ENCODE measurements at places on chromosomes 6 and 20. TPM values are rescaled to one million over a fixed set of nuclear protein-coding genes. Genes with fewer than 3 reads are reported as not detected.

- no peak for DNase-seq
Measured at GRCh38 chr6:91462241-91462640, 875.4 kb upstream of the MAP3K7 start.

DNA sequence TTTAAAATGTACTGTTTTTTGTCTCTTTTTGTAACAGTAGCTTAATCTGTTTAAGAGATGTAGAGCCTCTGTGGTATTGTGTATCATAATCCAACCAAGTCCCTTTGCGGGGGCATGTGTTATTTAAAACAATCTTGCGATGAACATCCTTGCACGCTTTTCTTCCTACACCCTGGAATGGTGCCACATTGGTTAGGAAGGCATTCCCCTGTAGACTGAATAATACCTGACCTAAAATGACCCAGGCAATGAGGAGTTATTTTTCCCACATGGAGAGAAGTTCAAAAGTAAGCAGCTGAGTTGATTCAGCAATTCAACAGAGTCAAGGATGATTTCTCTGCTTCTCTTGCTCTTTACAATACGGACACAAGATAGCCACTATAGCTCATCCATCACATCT is 142.0 kb upstream of the PMEPA1 start:
- DNase-seq, result no peak

OPRM1 gene
- not detected for total RNA-seq

GRCh38 chr20:33923740-33924139 is 70.0 kb upstream of the RALY start:
- no peak for DNase-seq

DNA sequence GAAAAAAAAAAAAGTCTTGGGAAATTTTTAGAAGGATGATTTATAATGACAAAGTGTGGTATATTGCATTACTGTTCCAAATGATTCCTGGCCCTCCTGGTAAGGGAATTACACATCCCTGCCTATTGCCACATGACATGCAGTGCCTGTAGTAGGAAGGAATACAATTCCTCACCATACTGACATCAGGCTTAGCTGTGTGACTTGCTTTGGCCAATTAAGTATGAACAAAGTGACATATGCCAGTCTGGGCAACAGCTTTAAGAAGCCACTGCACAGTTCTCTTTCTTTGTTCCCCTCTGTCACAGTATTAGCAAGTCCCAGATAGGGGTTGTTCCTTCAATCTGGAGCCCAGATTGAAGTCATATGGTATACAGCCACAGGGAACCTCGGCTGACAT is 100.5 kb downstream of the KIF13A start:
- no peak for DNase-seq

HLA-DOB gene
- total RNA-seq, result 0.46 TPM

- no peak for DNase-seq
Measured at GRCh38 chr6:122372647-122373046, 26.8 kb upstream of the HSF2 start.

DNA sequence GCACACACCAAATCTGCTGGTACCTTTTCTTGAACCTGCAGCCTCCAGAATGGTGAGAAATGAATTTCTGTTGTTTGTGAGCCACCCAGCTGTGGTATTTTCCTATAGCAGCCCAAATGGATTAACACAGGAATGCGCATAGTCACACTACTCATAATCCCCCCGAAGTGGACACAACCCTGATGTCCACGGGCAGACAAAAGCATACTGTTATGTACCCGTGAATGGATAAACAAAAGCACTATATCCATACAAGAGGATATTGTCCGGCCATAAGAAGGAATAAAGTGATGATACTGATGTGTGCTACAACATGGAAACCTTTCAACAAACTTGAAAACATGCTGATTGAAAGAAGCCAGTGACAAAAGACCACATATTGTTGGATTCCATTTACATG is 25.1 kb upstream of the RPP40 start:
- DNase-seq, result no peak

- DNase-seq, result no peak
Measured at GRCh38 chr6:108711826-108712225, 136.4 kb upstream of the ARMC2 start.

DNA sequence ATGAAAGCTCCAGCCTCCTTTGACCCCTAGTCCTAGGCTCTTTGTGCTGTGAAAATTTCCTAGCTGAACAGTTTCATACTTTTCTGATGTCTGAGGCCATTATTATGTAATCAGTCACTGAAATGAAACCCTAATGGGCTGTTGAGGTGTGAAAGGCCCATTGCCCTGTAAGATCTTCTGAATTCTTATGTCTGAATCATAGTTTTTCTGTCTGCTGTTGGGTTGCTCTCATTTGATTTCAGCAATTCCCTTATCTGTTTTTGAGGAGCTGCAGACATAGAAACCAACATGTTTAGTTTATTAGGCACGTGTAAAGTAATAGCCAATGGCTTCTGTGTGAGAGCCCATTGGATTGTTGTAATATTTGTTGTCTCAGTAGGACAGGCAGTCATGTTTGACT is 118.1 kb downstream of the EYA4 start:
- no peak for DNase-seq

DNA sequence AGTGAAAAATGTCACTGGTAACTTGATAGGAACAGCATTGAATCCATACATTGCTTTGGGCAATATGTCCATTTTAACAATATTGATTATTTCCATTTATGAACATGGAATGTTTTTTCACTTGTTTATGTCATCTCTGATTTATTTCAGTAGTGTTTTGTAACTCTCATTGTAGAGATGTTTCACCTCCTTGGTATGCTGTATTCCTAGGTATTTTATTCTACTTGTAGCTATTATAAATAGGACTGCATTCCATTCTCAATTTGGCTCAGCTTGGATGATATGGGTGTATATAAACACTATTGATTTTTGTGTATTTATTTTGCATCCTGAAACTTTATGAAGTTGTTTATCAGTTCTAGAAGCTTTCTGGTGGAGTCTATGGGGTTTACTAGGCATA is 730.3 kb downstream of the DOK5 start:
- no peak for DNase-seq

MLN gene
- not detected for total RNA-seq
